ENCODE measurements at places on chromosomes 1 and 21.

DNA sequence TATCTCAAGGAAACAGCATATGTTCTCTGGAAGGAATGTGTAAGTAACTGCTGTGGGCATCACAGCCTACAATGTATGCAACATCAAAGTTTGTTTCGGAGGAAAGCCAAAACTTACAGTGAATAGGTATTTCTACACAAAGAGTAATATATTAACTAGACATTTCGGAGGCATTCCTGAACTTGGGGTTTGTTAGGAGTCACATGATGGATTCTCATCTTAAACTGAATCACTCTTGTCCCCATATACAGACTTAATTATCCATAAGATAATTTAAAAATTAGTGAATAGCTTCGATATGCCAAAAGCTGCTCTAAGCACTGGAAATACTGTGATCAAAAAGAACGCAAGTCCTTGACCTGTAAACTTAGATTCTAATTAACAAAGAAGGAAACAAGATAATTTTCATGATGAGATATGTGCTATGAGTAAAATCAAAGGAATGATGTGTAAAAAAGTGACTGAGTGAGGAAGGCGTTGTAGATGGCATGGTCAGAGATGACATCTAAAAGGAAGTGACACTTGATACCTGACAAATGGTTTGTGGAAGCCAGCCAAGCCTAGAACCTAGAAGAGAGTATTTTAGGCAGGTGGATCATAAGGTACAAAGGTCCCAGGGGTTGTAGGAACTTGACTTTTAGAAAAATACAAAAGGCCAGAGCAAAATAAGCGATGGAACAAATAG is 273.1 kb downstream of the MRPL39 start:
- DNase-seq, result no peak

DNA sequence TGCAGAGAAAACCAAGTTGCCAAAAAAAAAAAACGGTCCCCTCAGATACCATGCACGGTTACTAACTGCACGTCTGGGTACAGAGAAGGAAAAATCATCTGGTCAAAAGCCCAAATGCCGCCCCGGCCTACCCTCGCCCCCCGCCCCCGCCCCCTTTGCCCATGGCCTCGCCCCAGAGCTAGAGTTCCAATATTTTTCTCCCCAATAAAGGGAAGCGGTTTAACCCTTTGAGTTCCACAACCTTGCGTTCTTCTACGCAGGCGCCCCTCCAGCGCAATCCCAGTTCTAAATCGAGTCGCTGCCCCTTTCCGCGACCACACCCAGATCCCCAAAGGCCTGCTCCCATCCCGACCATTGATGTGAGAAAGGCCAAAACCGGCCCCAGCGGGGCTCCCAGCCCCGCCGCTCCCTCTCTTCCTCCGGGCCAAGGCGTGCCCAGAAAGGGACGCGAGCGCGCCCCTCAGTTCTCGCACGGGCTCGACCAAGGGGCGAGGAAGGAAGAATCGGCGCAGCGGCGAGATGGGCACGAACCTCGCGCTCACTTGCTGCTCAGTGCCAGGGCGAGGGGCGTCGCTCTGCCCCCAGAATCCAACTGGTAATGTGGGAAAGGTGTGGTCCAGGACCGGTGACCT is 797 bp downstream of the WDR47 start:
- DNase-seq, result peak; percentile 1

DNA sequence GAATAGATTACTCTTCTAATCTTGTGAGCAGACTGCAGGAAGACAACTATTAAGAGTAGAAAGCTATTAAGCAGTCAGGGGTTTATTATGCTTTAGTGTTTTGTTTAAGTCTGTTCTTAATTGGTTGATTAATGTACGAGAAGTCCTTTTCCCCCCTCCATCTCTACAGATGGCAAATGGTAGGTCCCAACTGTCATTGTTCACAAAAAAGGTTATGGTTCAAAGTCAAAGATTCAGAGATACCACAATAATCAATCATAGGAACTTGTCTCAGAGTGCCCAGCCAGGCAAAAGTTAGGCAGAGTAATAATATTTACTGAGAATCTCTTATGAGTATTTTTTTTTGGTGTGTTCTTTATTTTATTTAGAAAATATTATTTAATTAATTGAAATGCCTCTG is 26.8 kb downstream of the NFIA start:
- no peak for DNase-seq

GRCh38 chr1:221915764-221916163 is 173.9 kb upstream of the DUSP10 start:
- no peak for DNase-seq

Measured in stimulated activated CD4-positive, alpha-beta T cell treated with anti-CD3 and anti-CD28 coated beads, Interleukin-15, amount 100 ng/mL, for 1 hour (primary cell).